NAMALWA (cell line): ENCODE measurements at places on chromosomes 7 and 10.
A peak's percentile ranks its signal among the peaks of the same experiment; 100 is the strongest.

DNA sequence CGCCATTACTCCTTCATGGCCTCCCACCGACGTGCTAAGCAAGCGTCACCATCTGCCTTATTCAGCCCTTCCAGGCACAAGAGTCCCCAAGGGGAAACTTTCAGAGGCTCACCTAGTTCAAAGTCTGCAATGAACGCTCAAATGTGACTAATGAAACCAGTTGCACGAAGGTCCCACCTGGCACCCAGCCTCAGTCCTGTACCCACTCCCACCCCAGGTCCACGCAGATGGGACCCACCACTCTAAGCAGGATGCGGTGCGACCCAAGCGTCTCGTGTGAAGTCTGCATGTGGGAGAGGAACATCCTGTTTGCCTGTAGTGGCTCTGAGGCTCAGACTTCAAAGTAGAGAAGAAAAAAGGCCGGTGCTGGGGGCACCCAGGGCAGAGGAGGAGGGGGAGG, 40.3 kb downstream of the RGS10 start:
- peak; percentile 40 for DNase-seq

DNA sequence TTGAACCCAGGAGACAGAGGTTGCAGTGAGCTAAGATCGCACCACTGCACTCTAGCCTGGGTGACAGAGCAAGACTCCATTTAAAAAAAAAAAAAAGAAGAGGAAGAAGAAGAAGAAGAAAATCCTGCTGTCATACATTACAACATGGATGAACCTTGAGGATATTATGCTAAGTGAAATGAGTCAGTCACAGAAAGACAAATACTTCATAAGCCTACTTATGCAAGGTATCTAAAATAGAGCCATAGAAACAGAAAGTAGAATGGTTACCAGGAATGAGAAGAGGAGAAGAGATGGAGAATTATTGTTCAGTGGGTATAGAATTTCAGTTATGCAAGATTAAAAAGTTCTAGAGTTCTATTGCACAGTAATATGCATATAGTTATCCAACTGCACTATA, 466.5 kb downstream of the PLXNA4 start:
- no peak for DNase-seq

DNA sequence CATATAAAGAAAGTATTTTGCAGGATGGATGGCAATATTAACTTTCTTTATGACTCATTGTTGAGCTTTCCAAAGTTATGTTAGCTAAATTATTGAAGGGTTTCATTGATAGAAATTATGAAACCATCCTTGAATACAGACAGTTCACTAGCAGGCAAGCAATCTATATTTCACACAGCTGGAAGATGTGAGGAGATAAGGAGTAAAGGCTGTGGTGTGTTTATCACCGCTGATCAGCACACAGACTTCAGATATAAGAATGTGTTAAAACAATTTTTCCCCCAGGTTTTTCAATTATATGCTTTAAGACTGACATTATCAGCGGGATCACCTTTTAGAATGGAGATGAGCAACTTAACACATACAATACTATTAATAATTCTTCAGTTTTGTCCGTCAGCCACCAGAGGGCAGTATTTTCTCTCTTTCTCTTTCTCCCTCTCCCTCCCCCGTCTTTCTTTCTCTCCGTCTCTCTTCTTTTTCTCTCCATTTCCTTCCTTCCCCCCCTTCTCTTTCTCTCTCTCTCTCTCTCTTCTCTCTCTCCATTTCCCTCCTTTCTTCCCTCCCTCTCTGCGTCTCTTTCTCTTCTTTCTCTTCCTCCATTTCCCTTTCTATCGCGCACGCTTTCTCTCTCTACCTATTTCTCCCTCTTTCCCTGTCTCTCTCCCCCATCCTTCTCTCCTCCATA, 62.9 kb upstream of the FAM171A1 start:
- DNase-seq = peak; percentile 66

GRCh38 chr7:128865996-128866877, 3.6 kb downstream of the ATP6V1F start:
- DNase-seq = no peak

DNA sequence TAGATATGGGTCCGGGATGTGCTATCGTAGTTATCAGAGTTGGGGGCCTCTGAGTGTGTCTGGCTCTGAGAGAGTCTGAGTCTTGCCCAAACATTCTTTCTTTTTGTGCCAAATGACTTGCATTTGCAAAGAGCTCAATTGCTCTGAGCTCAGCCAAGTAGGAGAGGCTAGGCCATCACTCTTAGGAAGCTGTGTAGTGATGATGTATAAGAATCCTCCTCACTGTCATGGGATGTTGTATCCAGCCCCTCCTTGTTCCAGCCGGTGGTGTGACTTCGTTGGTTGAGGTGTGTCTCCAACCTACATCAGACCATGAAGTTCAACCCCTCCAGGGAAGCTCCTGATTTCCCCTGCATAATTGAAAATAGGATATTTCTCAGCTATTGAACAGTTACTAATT, 97.5 kb upstream of the NPS start:
- no peak for DNase-seq

DNA sequence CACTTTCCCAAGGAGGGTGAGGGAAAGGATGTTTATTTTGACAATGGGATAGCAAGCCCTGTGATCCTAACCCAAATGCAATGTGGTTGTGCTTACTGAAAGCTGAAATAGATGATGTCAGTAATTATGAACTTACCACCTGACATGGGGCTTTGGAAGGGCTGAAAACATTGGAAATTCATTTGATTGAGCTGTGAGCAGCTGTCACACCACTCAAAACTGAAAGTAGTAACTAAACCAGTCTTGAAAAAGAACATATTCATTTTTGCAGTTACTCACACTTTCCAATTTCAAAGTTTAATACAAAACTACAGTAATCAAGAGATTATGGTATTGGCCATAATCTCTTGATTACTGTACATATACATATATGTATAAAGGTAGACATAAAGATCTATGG, 155.5 kb upstream of the HPS1 start:
- no peak for DNase-seq

DNA sequence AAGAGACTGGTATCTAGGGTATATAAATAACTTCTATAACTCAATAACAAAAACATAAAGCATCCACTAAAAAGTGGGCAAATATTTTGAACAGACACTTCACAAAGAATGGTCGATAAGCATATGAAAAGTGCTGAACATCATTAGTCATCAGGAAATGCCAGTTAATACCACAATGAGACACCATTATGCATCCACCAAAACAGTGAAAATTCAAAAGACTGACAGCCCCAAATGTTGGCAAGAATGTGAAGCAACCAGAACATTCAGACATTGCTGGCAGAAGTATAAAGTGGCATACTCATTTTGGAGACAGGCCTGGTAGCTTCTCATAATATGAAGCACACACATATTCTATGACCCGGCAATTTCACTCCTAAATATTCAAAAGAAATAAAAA, 26.5 kb upstream of the GSAP start:
- no peak for DNase-seq

- no peak for DNase-seq
These were observed 97.7 kb upstream of the CDK6 start for GRCh38 chr7:92934096-92934495.

GRCh38 chr7:87530126-87530525, 54.6 kb upstream of the ABCB4 start:
- DNase-seq = no peak

GRCh38 chr7:142030294-142030693, 34.6 kb downstream of the MGAM start:
- DNase-seq = no peak

DNA sequence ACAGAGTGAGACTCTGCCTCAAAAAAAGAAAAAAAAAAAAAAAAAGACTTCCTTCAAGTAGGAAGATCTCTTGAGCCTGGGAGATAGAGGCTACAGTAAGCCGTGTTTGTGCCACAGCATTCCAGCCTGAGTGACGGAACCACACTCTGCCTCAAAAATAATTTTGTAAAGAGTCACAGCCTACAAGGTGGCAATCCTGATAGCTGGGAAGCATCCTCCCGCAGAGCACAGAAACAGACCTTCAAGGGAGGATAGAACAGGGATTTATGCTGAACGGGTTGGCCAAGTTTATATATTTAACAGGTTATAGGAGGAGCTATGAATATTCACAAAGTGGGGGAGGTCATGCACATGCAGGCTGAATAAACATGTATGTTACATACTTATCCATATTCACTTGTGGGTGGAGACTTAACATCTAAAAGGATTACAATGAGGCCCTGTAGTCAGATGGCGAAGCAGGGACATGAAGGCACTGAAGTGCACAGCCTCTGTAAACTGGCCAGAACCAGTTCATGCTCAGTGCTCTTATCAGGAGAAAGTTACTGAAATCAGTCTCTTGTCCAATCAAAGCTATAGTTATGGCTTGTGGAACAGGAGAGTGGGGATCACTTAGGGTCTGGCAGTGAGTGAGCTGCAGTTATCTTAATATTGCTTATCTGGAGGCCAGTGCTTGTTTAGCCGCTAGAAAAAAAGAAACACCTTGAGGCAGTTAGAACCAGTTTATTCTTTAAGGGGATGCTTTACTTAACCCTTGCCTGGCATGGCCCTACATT, 6.8 kb downstream of the LMBR1 start:
- DNase-seq = no peak

- DNase-seq = no peak
These were observed 150.4 kb upstream of the SEMA3E start for GRCh38 chr7:83799333-83799732.

GRCh38 chr10:99540306-99540656, 7.5 kb downstream of the NKX2-3 start:
- no peak for DNase-seq

GRCh38 chr10:110562348-110562747, 5.1 kb upstream of the SMC3 start:
- DNase-seq = no peak

DNA sequence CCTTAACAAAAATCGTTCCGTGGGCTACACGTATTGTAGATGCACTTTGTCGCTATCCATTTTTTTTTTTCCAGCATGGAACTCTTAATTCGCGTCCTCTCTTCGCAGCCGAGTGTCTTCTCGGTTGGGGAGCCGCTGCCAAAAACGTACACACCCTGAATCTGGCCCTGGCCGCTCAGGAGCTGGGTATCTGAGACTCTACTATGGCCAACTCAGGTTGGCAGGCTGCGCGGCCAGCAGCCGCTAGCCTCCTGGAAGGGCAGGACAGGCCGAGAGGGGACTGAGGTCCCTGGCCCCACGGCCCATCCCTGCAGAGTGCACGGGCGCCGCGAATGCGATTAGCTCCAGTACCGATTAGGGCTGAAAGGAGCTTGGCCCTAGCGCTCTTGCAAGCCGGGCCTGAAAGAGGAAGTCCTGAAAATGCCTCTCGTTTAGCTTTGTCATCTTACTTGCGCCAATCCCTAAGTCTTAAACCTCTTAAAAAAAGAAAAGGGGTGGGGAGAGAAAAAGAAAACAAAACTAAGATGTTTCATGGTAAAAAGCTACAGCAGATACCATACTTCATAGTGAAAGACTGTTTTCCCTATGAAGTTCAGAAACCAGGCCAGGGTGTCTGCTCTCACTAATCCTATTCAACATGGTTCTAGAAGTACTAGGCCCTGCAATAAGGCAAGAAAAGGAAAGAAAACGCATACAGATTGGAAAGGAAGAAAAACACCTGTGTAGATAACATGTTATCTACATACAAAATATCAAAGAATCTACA, 113.2 kb upstream of the RHEB start:
- peak; percentile 34 for DNase-seq

- peak; percentile 39 for DNase-seq
These were observed 145.7 kb upstream of the AHR start for GRCh38 chr7:17152721-17153120.

DNA sequence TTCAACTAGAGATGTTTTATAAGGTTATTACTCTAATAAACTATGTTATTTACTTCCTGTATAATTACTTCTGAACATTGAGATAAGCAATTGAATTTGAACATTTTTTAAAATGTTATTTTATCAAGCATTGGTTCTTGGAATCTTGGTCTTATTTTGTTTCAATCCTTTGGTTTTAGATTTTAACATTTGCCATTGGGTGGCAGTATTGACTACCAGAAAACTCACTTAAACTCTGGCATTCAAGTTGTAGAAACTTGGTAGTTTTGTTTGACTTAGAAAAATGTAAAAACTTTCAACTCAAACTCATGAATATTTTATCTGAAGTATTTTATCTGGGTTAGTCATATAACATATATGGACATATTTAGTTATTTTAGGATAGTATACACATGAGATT, 48.1 kb downstream of the ATRNL1 start:
- DNase-seq = peak; percentile 33

DNA sequence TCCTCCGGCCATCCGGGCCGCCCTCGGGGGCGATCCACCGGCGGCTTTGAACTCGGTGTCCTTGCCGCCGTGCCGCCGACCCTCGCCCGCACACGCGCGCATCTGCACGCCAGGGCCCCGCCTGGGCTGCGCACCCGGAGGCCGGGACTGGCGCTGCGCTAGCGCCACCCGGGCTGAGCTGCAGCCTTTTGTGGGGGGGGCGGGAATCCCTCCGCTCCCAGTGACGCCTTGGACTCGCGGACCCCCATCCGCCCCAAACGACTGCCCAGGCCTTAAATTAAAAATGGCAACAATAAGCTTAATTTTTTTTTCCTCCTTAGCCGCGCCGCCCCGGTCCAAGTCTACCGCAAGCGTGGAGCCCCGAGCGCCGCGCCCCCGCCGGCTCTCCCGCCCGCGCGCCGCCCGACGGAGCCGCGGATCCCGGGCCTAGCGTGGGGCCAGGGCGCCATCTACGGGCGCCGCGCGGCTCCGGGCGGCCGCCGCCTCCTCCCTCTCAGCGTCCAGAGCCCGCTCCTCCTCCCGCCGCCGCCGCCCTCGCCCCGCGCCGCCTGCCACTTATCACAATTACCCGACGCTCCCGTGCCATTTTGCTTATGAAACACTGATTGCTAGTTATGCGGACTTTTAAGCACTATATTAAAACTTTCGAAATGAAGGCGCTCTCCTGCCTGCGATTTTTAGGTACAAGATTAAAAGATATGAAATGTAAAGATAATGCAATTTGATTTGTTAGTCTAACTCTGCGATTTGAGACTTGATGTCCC, 7.5 kb upstream of the EBF3 start:
- DNase-seq = no peak

DNA sequence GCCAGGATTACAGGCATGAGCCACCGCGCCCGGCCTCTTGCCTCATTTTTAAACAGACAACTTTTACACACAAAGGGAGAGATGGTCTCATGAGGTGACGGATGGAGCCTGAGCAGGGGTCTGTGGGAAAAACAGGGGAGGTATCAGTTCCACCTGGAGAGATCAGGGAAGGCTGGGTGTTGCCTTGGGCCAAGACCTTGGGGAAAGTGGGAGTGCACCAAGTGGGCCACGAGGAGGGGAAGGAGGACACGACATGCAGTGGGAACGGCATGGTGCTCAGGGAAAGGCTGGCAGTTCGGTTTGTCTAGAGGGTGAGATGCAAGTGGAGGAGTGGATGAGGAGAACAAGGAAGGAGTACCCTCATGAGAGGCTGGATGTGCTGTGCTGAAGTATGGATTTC, 8.9 kb upstream of the ZNF777 start:
- no peak for DNase-seq

- no peak for DNase-seq
These were observed 39.5 kb upstream of the PPP1R17 start for GRCh38 chr7:31647511-31647910.

- no peak for DNase-seq
These were observed 9.6 kb downstream of the MYO1G start for GRCh38 chr7:44969049-44969700.
